Right ventricle myocardium superior (tissue), 1 donor: ENCODE measurements at places on chromosomes 11 and 22.

- no peak for DNase-seq
Observed at GRCh38 chr22:26857169-26857568, 199.8 kb downstream of the MIAT start.

DNA sequence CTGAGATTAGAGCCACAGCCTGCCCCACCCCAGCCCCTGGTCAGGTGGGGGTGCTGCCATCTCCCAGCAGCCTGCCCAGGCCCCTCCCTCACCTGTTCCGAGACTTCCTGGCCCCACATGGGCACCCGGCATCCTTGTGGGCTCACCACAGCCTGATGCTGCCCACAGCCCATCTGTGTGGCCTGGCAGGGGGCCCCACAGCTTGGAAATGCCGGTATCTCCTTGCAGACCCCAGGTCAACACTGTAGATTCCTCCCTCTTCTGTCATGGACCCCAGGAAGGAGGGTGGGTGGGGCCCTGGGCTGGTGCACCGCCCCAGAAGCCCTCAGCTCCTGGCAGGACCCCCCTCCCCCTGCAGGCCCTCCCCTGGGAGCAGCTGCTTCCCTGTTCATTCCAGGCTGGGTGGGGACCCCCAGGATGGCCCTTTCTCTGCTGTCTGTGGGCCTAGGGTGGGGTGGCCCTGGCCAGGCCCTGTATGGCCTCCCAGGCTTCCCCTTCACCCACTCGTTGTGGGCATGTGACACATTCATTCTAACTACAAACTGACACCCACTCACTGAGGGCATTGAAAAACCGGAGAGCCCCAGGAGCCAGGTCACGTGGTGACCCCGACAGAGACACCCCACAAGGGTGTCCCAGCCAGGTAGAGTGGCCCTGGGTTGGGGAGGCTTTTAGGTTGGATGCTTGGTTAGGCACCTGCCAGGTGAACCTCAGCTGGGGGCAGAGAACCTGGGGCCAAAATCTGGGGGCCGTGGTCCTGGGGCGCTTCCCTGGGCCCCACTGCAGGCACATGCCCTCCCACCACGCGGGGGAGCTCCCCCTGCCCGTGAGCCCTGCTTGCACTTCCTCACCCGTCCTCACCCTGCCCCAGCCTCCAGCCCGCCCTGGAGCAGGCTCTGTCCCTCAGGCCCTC is 44.1 kb upstream of the CCDC188 start:
- DNase-seq, result no peak

- DNase-seq, result peak; percentile 68
Observed at GRCh38 chr22:41833369-41834004, 582 bp downstream of the SREBF2 start.

GRCh38 chr11:122494221-122494620 is 161.3 kb upstream of the UBASH3B start:
- DNase-seq, result no peak

DNA sequence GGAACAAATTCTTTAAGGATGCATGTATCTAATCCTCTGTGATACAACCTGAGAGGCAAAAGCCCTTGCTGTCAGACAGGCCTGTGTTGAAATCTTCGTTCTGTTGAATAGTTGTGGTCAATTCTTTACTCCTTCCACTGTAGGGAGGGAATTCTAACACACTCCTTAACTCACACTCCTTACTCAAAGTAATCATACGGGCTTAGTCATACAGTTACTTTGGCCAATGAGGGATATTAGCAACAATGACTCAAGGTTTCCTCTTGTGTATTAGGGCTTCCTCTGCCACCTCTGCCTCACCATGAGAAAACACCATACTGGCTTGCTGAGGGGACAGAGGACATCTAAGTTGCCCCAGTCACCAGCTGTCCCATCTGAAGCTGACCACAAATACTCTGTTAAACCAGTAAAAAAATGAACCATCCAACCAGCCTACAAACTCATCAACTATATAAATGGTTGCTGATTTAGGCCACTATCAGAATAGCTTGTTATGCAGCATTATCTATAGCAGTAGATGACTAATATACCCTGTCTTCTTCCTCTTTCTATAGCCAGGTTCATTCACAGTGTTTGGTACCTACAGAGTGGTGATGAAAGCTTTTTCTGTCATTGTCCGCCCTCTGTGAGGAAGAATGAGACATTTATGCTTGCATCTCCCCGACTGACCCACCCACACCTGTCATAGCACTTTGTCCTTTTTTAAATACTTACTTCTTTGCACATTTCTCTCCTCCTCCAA is 322.8 kb upstream of the SYN3 start:
- no peak for DNase-seq

DNA sequence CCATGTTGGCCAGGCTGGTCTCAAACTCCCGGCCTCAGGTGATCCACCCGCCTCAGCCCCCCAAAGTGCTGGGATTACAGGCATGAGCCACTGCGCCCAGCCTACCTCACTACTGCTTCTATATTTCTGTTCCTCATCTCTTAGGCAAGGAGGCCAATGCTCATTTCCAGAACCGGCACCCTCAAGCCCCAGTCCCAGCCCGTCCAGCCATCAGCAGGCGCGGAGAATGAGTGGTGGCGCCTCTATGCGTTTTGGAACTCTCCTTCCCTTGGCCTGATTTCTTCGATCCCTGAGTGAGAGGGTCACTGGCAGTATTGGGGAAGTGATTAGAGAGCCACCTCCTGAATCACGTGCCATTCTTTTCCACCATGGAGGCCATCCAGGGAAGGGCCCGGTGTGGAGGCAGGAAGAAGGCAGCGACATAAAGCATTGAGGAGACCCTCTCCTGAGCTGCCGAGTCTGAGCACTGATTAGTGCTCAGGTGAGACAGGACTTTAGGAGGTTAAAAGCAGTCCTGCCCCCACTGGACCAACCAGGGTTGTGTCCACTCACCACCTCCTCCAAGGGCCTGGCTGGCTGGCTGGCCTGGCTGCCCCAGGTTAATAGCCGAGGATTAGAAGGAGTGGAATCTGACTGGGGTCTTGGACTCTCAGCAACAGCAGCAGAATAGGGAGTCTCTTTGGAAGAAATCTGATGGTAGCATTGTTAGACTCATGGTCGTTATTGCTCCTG is 8.7 kb downstream of the GRIK4 start:
- DNase-seq, result no peak

DNA sequence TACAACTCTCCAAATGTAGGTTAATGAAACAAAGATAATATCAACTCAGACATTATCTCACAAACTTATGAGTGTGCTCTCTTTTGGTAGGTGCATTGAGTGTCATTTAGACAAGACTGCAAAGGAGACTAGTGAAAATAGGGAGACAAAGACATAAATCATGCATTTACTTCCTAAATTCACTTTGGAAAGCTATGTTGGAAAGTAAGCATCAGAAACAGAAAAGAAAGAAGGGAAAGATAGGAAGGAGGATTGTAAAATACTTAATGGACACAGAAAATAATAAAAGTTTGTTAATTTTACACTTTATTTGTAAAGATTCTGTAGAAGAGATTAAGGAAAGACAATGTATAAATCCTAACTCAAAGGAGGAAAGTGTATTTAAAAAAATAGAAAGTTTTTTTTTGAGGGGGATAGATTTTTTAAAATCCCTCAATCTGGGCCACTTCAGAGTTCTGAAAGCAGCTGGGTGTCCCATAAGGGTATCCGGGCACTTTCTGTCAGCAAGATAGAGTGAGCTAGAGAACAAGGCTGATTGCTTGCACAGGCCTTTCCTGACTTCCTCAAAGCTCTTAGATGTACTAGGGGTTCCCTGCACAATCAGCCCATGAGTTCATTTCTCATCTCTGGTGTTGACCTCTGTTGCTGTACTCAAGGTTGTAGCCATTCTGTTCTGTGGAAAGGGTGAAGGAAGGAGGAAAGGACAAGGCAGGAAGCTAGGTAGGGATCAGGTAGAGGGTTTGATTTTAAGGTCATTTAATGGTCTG is 22.4 kb upstream of the RDX start:
- DNase-seq, result no peak

DNA sequence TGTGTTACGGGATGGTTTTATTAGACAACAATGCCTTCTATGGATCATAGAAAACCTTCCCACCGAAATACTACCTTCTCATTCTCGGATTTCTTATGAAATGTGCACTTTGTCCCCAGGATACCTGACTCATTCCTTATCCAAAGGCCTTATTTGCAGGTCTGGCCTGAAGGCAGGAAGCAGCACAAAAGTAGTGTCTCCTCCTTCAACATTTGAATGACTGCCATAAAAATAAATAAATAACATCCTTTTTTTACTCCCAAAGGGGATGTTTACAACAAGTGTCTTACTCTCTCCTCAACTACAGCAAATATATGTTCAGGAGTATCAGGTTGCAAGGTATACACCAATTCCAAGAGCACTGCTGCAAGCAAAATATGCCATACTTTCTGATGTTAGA is 41.6 kb upstream of the PAK1 start:
- DNase-seq, result no peak

DNA sequence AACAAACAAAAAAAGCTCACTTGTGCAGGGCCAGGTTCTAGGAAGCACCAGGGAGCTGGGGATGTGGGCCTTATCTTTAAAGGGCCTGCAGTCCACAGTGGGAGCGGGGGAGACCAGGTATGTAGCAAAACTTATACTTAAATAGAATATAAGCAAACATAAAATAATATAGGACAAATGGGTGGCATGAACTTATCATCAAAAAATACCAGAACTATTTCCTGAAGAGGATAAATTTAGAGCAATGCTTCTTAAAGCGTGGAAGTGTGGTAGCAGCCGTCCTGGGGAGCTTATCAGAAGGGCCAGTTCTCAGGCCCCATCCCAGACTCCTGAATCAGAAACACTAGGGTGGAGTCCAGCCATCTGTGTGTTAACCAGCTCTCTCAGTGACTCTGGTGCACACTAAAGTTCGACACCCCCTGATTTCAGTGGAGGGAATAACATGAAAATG is 9.3 kb downstream of the VPS26B start:
- no peak for DNase-seq

GRCh38 chr11:45665933-45666647 is 668 bp upstream of the CHST1 start:
- no peak for DNase-seq

GRCh38 chr11:110973401-110973980 is 261.3 kb upstream of the ARHGAP20 start:
- no peak for DNase-seq

- DNase-seq, result no peak
Observed at GRCh38 chr11:61766353-61766841, 14.0 kb downstream of the MYRF start.

- DNase-seq, result no peak
Observed at GRCh38 chr22:39960791-39961746, 872 bp downstream of the TMA7B start.

GRCh38 chr11:120057595-120058581 is 80.0 kb downstream of the TRIM29 start:
- no peak for DNase-seq

DNA sequence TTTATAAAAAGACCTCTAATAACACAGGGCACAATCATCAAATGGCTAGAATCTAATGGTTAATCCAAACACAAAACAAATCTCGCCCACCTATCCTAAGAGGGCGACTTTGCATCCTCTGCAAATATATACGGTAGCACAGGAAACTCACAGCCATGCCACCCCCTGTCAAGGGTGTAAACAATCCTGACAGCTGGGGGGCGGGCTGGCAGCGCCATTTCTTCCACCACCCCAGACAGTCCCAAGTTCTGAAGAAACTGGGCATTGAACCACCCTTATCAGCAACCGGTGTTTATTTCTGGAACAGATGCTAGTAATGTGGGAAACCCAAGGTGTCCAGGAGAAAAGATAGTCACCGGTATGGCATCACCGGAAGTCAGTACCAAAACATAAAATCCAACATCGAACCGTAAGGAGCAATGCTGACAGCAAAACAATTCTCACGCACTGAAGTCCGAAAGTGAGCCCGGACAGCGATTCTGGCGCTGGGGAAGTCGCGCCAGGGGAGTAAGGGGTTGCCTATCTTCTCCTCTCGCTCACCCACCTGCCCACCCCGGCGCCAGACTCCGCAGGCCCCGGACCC is 825 bp downstream of the FBXO3 start:
- DNase-seq, result no peak

GRCh38 chr11:3947061-3947460 is 91.6 kb downstream of the STIM1 start:
- DNase-seq, result no peak

DNA sequence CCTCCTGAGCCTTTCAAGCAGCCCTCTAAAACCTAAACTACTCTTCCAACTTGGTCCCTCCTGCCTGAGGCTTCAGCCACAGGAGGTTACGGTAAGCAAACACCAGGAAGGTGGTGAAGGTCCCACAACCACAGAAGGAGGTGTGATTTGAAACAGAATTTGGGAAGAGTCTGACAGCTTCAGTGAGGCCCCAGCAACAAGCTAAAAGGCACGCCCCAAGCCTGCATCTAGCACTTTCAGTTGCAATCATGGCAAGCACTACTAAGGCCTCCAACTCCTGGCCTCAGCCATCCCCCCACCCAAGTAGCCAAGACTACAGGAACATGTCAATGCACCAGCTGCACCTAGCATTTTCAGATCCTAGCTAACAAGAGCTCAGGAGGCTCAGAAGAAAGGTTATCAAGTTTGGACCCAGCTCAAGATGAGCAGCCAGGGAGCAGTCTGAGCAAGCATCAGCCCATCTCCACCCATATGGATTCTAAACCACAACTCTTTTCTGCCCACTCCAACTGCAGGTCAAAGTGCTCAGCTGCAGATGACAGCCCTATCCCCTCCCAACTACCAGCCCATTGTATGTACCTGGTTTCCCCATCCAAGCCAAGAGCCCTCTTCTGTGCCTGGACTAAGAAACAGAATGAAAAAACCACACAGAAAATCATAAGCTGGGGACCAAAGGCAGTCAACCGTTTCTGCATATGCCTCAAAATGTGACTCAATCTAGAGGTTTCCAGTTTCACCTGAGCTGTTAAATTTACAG is 10.4 kb upstream of the AHNAK start:
- no peak for DNase-seq

- DNase-seq, result no peak
Observed at GRCh38 chr11:61454520-61454919, 24.6 kb downstream of the SDHAF2 start.

DNA sequence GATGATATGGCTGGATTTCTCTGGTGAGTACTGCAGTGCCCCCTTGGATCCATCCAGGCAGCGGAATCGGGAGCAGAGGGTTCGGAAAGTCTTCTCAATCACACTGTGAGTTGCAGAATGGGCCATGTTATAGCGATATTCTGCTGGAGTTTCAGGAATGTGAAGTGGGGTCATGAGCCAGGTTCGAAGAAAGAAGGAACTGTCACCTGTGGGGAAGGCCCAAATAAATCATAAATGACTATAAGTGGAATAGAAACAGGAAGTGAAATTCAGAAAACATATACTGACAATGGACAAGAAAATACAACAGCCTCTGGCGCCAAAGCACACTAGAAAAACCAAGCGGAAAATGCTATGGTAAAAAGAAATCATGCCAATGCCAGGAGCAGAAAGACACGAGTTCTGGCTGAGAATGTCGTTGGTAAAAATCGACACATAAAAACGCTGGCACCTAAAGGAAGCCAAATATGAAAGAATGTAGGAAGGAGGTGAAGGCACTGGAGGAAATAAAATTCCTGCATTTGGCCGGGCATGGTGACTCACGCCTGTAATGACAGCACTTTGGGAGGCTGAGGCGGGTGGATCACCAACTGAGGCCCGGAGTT is 10.0 kb upstream of the AMBRA1 start:
- no peak for DNase-seq

DNA sequence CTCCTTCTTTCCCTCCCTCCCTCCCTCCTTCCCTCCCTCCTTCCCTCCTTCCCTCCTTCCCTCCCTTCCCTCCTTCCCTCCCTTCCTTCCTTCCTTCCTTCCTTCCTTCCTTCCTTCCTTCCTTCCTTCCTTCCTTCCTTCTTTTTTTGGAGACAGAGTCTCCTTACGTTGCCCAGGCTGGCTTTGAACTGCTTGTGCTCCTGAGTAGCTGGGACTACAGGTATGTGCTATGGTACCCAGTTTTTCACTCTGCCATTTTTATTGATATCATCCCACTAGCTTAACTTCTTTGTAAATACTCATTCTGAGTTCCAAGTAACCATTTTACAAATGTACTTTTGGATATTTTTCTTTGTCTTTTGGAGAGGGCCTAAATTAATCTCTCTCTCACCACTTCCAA is 336.8 kb upstream of the DDI1 start:
- DNase-seq, result no peak
